MM.1S (cell line): ENCODE measurements at places on chromosomes 11 and 22.

- DNase-seq = no peak
Observed at GRCh38 chr11:47591764-47592163, 2.4 kb downstream of the C1QTNF4 start.

DNA sequence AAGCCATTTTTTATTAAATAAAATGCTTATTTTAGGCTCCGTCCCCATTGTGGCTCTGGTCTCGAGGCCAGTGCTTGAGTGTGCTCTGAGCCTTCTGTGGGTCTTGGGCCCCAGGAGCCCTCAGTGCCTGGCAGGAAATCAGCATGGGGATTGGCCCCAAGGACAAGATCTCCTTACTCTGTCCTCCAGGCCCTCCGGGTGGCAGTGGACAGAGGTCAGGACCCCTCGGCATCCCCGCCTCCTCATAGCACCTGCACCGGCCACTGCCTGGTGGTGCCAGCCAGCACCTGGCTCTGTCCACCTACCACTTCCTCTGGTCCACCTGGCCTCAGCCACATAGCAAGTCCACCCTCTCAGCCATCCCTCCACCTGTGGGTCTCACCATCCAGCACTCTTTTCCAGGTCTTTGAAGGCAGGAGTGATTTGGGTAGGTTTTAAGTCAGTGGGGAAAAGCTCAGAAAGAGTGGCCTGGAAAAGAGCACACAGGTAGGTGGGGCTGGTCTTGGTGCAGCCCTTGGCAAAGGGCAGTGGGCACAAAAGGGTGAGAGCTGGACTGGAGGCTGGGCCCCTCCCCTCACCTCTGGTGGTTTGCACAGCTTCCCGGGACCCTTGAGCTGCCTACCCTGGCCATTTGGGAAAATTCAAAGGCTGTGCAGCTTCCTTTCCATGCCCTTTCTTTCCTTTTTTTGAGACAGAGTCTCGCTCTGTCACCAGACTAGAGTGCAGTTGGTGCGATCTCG, 3.5 kb downstream of the CLDN5 start:
- DNase-seq = no peak

GRCh38 chr11:21825127-21825526, 367.8 kb upstream of the ANO5 start:
- no peak for DNase-seq

DNA sequence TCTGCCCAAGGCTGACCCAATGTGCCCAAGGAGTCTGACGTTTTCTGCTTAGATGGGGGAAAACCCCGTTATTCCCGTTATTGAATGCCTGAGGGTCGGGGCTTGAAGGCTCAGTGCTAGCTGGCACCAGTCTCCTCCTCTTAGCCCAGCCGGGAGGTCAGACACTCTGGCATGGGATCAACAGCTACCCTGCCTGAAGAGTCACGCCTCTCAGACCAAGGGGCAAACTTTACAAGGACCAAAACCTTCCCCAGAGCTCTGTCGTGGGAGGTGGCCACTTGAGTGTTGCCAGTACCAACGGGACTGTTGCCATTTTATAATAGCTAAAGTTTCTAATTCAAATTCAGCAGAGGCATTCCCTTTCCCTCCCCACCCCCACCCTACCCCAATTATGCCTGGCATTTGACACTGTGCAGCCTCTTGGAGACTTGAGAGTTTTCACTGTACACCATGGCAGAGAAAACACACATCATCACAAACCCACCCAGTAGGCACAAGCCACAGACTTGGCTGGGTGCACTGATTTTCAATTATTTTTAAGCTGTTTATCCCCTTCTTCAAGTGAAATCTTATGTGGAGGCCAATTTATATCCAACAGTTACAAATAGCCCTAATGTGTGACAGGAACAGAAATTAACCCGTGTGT, 137.5 kb upstream of the SYT13 start:
- DNase-seq = no peak

- DNase-seq = no peak
Observed at GRCh38 chr22:43181321-43182076, 5.4 kb downstream of the TTLL12 start.
